Activated CD4-positive, alpha-beta T cell treated with anti-CD3 and anti-CD28 coated beads, Interleukin-2, amount 50 U/mL, for 48 hours (primary cell): ENCODE measurements at places on chromosomes 2 and 18.

- DNase-seq = no peak
Measured at GRCh38 chr2:184078496-184078895, 519.8 kb upstream of the ZNF804A start.

GRCh38 chr18:36075862-36076587 lies 8.7 kb upstream of the RPRD1A start:
- DNase-seq = no peak

GRCh38 chr18:1012775-1013174 lies 108.1 kb downstream of the ADCYAP1 start:
- DNase-seq = no peak

DNA sequence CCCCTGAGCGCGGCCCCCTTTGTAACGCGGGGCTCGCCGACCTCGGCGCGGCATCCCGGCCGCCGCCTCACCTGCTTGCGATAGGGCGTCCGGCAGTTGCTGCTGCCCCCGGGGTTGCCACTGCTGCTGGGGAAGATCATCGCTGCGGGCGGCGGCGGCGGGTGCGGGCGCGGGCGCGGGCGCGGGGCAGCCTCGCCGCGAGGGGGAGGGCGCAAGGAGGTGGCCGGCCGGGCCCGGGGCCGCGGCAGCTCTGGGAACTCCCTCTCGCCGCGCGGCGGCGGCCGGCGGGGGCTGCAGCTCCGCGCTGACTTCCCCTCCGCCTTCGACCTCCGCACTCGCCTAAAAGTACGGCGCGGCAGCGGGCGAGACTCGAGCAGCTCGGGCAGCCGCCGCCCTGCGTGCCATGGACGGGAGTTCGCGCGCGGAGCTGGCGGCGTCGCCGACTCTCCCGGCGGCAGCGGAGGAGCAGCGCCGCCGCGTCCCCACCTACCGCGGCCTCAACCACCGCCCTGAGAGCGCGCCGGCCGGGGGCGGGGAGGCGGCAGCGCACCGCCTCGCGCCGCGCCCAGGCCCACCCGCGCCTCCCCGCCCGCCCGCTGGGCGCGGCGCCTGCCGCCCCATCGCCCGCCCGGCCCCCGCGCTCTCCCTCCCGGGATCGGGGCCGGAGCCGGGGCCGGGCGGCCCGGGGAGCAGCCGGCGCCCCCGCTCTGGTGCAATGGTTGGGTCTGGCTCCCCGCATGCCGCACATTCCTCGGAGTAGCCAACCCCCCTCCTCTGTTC lies 86.0 kb downstream of the RBMS1 start:
- DNase-seq = peak; percentile 51

- no peak for DNase-seq
Measured at GRCh38 chr18:9974279-9974915, 60.6 kb downstream of the VAPA start.
